ENCODE measurements at places on chromosomes 2 and 18.

DNA sequence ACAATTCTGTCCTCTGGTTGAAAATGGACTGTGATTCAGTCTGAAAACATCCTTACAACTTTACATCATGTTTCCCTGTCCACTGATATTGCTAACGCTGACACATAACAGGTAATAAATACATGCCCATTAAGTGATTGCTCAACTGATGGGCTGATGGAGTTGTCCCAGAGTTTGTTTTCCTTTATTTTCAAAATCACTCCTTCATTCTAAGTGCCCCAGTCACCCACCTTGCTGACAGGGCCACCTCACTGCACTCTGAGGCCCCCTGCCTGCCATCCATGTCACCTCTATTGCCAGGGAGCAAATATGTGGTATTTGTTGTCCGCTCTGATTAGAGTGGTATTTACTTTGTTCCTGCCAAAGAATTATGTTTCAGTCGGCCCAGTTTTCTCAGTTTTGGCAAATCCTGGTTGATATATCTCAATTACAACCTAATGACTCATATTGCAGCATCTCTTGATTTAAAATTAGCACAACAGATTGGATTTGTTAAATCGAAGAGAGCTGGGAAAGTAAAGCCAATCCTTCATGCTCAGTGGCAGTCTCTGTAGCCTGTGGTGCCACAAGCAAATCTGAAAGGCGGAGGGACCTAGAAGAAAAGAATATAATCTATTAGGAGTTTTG lies 105.1 kb downstream of the RDH14 start:
- DNase-seq: no peak

DNA sequence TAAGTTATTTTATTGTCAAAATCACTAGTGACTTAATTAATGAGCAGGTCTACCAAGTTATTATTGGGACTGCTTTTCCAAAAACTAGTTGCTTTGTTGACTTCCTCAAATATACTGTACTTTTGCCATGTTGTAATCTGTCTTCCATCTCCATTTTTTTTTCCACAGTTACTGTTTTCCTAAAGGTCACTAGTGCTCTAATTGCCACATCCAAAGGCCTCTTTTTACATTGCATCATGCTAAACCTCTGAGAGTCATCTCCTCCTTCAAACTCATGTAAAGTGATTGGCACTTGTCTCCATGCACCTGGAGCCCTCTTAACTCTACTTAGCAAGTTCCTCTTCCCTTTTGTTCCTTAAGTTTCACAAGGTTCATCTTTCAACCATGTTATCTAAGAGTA lies 11.8 kb downstream of the PMAIP1 start:
- DNase-seq: no peak

DNA sequence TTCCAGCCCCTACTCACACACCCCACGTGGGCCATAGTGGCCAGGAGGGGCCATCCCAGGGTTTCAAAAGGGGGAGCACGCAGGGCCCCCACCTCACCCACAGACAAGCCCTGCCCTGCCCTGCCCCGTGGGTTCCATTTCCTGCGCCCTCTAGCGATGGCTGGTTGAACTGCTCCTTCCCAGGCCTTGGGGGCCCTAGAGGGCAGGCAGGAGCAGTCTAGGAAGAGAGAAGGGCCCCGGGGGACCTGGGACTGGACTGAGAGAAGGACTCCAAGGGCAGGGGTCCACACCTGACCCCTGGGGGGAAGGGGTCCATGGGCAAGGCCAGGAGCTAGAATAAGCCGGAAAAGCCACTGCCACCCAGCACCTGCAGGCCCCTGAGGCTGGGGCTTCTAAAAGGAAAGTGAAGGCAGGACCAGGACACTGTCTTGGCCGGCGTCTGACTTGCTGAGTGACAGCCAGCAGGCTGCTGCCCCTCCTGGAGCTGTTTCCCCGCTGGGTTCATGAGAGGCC lies 10.1 kb downstream of the CYP26B1 start:
- no peak for DNase-seq

GRCh38 chr2:25700221-25700660 lies 26.9 kb upstream of the DTNB start:
- no peak for DNase-seq

DNA sequence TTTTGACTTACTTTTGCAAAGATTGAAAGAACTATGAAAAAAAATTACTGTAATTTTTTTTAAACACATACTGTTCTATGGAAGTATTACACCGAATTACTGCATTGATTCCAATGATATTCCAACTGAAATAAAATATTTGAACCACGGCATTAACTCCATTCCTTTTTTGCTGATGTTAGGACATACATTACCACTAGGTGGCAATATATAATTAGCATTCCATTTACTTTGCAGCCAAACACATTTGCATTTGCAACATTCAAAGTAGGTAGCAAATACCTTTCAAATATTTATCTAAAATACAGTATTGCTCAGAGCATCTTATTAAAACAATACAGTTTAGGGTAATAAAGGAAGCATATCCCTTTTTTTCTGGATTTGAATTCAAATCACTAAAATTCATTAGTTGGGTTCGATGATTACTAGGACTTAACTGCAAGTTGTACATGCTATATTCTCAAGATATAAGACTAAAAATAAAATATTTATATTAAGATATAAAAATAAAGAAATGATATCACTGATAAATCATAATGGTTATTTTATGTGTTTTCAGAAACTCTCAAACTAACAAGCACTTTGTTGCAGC lies 31.3 kb downstream of the LANCL1 start:
- DNase-seq: no peak

- DNase-seq: no peak
Observed at GRCh38 chr2:160694221-160694620, 200.6 kb upstream of the RBMS1 start.

- no peak for DNase-seq
Observed at GRCh38 chr2:27000995-27001394, 30.6 kb downstream of the MAPRE3 start.

DNA sequence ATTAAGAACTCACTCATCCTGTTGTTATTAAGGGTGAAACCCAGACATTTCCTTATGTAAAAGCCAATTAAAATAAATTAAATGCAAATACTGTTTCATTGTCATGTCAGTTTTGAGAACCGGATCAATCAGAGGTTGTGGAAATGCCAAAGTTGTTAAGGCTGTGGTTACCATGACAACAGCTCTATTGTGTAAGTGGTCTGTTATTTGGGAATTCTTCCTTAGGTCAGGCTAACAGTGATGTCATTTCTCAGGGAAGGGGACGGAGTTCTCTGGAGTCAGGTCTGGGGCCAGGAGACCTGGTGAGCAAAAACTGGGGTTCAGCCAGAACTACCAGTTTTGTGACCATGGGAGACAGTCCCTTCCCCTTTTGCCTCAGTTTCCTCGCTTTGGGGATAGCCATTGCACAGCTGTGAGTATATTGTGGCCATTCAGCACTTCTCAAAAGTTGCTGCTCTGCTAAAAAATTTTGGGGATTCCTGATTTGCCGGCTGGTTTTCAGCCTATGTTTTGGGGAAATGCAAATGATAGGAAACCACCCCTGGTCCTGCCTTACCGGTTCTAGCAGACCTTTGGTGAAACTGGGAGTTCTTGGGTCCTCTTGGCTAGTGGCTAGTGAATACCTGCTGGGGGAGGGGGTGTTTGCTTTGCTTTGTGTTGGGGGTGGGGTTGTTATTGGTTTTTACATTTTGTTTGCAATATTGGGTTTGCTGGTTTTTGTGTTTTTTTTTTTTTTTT lies 21.6 kb downstream of the HPCAL1 start:
- DNase-seq: no peak

GRCh38 chr2:31318361-31319336 lies 84.7 kb downstream of the EHD3 start:
- DNase-seq: no peak

GRCh38 chr18:34219651-34220050 lies 5.1 kb downstream of the NOL4 start:
- DNase-seq: no peak

GRCh38 chr2:118492335-118492734 lies 355.1 kb downstream of the EN1 start:
- DNase-seq: peak; percentile 29

GRCh38 chr18:35267809-35268208 lies 22.2 kb downstream of the ZSCAN30 start:
- no peak for DNase-seq

DNA sequence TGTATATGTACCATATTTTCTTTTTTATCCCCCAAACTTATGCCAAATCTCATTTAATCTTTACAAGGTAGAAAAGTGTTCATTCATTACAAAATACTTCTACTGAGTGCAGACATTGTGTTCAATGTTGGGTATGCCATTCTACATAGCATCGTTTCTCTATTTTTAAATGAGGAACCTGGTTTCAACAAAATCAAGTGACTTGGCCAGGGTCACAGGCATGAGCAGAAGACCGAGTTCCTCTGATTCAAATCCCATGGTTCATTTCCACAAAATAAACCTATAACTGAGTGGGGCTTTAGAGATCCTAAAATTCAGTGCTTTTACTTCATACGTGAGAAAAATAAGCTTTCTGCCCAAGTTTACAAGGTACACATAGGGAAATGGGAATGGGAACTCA lies 81.4 kb upstream of the RASGRP3 start:
- no peak for DNase-seq

- no peak for DNase-seq
Observed at GRCh38 chr2:160097326-160097725, 34.9 kb upstream of the PLA2R1 start.

DNA sequence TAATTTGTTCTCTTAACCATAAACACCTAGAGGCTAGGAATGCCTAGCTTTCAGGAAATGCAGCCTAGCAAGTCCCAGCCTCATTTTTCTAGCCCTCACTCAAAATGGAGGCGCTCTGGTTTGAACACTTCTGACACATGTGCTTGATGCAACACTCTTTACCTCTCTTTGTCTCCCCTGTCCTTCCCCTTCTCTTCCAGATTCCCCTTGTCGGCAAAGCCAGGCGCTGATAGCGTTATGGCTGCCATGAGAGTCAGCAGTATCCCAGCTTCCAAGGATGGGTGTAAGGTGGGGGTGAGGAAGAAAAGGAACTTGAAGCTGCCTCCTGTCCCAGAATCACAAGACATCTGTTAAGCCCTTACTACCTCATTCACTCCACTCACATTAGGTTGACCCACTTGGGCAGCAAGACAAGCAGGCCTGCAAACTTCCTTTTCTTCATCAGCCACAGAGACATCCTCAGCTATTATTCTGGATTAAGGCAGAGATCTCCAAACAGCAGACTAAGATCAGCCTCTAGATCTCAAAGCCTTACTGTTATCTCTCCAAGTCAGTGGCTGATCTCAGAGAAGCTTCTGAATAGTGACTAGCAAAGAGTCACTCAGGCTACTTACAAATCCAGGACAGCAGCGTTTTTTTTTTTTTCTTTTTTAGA lies 1.9 kb upstream of the ST3GAL5 start:
- DNase-seq: no peak

DNA sequence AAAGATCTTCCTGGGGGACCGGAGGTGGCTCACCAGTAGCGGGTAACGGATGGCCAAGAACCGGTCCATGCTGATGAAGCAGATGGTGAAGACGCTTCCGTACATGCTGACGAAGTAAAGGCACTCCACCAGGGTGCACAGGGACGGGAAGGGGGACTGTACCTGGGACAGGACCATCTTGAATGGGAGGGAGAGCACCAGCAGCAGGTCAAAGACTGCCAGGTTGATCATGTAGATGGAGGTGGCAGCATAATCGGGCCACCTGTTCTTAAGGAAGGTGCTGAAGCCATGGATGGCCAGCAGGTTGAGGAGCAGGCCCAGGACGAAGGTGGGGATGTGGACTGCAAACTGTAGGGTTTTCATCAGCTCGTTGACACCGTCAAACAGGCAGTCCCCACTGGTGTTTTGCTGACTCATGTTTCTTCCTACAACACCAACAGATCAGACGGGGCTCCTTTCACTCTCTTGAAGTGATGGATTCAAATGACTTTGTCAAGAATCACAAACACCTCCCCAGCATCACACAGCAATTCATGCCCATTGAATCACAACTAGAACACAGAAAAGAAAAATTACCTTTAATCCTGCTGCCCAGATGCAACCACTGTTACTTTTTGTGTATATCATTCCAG lies 14.4 kb downstream of the GPR55 start:
- no peak for DNase-seq

DNA sequence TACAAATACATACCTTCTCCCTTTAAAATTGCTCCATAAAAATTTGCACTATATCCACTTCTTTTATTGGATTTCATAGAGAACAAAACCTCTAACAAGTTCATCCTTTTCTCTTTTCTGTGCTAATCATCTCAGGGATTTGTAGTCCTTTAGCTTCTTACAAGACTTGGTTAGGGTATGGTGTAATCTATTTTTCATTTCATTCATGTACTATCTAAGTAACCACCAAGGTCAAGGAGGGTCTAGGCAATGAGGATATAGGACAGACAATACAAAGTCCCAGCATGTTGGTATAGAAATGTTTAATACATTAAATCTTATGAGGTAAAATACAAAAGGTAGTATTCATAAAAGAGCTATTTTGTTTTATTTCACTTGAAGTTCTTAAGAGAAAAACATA lies 17.5 kb downstream of the C2orf69 start:
- no peak for DNase-seq

GRCh38 chr2:237662671-237663093 lies 35.3 kb downstream of the LRRFIP1 start:
- DNase-seq: no peak

GRCh38 chr2:134564549-134564948 lies 154.3 kb downstream of the TMEM163 start:
- DNase-seq: no peak

- no peak for DNase-seq
Observed at GRCh38 chr2:85445316-85446295, 27.1 kb downstream of the SH2D6 start.

DNA sequence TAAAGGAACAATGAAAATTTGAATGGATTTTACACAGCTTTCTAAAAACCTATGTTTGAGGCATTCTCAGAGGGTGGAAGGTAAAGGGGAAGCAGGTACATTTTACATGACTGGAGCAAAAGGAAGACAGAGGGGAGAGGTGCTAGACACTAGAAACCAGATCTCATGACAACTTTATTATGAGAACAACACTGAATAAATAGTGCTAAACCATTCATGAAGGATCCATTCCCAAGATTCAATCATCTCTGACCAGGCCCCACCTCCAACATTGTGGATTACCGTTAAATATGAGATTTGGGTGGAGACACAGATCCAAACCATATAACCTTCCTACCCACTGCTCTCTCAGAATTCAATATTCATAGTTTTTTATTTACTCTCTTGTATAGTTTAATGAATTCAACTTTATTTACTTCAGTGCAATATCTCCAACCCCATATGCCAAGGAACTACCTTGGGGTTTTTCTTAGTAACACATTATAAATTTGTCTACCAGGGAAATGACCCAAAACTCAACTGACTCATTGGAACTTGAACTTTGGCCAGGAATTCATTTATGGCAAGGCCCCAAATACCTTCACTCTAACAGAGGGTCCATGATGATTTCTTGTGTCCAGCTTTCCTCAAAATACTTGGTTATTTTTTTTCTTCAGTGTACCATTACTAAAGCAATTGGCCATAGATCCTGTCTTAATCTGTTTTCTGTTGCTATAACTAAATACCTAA lies 317.8 kb downstream of the GULP1 start:
- DNase-seq: peak; percentile 40

DNA sequence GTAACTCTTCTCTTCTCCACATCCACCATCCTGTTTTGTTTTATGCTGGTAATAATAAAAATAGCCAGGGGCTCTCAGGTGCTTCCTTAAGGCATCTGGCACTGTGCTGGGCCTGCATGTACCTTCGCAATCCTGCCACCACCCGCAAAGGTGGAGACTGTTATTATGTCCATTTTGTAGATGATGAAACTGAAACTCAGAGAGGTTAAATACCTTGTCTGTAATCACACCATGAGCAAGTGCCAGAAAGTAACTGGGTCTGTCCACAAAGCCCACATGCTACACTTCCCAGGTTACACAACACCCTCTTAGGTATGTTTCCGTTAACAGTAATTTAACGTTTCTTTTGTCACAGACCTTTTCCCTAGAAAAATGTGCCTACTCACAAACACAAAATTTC lies 27.0 kb downstream of the NRP2 start:
- DNase-seq: no peak

Data from HS-27A (cell line).